Stimulated activated naive CD4-positive, alpha-beta T cell treated with Interleukin-2 at 50 U/mL for 16 hours (primary cell): ENCODE measurements at places on chromosomes 4 and X.

GRCh38 chr4:100979736-100980135 lies 367.6 kb downstream of the PPP3CA start:
- DNase-seq = no peak

GRCh38 chr4:27886120-27886519 lies 1025.5 kb downstream of the STIM2 start:
- DNase-seq = no peak

GRCh38 chr4:106421441-106422296 lies 53.1 kb upstream of the GIMD1 start:
- no peak for DNase-seq

- DNase-seq = no peak
Observed at GRCh38 chr4:175440786-175441185, 371.3 kb downstream of the GPM6A start.

DNA sequence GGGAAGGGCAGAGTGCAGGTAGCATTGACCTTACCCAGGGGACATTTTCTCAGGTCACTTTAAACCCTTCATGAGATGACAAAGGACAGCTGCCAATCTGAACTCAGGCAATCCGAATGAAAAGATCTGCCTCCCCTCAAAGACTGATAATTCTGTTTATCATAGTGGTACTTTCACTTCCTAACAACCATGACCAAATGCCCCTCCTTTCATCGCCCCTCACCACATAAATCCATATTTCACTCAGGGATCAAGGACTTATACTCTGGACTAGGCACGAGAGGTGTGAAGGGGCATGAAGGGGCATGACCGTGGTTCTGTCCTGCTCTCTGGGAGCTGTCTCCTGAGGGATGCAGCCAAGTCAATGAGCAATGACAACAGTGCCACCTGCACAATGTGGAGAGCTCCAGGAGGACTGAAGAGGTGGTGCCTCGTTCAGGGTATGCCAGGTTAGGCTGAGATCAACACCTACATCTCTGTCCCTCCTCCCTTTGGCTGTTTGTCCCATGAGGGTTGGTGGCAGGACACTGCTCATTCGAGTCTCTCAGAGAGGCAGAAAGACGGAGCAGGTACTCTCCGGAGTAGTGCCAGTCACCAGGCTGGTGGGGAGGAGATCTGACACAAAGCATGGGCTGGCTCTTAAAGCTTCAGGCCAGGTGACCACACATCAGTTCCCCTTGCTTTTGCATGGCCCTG lies 12.5 kb downstream of the HS3ST1 start:
- no peak for DNase-seq

GRCh38 chrX:118621081-118621759 lies 106.2 kb upstream of the IL13RA1 start:
- DNase-seq = no peak

- no peak for DNase-seq
Observed at GRCh38 chr4:110073053-110073845, 125.2 kb downstream of the ELOVL6 start.

- DNase-seq = no peak
Observed at GRCh38 chr4:36461344-36461743, 179.9 kb downstream of the DTHD1 start.

DNA sequence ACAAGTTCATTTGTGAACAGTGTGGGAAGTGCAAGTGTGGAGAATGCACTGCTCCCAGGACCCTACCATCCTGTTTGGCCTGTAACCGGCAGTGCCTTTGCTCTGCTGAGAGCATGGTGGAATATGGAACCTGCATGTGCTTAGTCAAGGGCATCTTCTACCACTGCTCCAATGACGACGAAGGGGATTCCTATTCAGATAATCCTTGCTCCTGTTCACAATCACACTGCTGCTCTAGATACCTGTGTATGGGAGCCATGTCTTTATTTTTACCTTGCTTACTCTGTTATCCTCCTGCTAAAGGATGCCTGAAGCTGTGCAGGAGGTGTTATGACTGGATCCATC lies 5.5 kb downstream of the SPRY1 start:
- no peak for DNase-seq

DNA sequence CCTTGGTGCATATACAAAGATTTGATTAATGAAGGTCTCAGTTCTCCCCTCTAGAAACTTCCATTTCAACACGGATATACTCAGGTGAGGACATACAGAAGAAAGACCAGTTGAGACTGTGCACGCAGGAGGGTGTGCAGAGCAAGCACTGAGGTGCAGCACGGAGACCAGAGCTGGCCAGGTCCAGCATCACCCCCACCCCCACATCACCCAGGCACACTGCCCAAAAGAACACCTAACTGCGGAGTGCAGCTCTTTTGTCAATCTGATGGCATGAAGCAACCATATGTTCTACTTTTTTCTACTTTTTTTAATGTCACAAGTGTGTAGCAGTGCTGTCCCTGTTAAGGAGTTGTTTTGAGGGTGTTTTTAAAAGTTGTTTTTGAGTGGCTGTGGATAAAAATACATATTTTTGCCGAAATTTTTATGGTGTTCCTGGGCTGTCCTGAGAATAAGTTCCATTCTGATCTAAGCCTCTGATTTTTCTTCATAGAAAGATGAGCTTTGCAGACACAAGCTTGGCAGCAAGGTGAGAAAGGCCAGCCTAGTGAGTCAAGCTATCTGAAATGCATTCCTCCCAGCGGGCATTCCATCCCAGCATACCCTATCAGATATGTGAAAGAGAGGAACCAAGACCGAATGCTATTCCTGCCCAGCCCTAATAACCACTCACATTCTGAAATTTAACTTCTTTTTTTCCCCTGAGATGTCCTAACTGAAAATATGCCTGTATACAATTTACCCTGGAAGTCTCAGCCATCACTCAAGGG lies 173.7 kb downstream of the PTTG2 start:
- no peak for DNase-seq

DNA sequence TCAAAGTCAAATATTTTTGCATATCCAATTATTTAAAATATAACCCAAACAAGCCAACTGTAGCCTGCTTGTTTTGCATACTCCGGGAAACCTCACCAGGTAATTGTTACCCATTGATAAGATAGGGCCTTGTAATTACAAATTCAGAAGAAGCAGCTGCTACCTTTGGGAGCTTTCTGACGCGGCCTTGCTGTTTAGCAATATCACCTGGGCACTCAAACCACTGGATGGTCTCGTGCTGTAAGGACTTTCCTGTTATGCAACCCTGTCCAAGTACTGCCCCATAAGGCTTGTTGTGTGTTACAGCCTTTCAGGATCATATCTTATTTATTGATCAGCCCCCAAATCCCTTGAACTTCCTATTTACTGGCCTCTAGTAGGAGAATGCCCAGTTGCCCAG lies 52.1 kb downstream of the HS3ST1 start:
- no peak for DNase-seq

GRCh38 chr4:182203872-182204411 lies 39.3 kb upstream of the TENM3 start:
- no peak for DNase-seq

GRCh38 chr4:130336585-130337217 lies 1240.7 kb downstream of the C4orf33 start:
- no peak for DNase-seq

DNA sequence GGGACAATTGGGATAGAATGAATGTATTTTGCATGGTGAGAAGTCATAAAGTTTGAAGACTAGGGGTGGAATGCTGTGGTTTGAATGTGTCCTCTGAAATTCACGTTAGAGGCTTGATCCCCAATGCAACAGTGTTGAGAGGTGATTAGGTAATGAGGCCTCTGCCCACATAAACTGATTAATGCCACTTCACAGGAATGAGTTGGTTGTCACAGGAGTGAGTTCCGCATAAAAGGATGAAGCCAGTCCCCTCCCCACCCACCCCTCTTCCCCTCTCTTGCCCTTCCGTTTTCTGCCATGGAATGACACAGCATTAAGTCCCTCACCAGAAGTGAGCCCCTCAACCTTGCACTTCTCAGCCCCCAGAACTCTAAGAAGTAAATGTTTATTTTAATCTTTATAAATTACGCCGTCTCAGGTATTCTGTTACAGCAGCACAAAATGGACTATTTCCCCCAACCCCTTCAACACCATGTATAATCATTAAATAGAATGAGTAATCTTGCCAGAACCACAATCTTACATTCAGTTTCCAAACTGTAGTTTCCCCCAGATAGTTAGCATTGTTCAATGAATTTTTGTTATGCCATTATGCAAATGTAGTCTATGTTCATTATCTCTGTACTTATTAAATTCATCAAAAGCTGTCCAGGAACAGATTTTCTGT lies 5.5 kb upstream of the MMAA start:
- DNase-seq = no peak

DNA sequence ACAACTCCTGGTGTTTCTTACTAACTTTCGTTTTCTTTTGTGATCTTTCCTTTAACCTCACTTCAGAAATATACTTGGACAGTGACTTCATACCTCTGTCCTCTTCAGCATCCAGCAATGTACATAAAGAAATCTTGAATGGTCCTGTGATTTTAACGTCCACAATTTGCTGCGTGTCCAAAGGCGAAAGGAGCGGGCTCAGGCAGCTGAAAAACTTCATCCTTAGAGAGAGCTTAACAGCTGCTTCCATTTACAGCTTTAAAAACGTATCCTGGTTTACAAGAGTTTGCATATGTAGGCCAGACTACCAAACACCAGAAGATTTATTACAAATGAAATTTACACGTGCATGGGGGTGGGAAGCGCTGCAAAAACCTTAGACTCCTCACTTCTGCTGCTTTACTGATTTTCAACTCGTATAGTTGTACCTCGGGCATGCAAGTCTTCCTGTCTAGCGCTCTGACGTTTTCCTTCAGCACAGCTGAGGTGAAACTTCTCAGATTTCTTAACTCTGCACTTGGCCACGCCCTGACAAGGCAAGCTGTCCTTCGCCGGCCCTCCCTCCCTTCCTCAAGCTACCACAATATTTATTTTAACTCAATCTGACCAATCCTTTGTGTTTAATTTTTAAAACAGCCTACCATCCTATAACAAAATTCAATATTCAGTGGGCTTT lies 406.4 kb downstream of the FAM47A start:
- DNase-seq = no peak

DNA sequence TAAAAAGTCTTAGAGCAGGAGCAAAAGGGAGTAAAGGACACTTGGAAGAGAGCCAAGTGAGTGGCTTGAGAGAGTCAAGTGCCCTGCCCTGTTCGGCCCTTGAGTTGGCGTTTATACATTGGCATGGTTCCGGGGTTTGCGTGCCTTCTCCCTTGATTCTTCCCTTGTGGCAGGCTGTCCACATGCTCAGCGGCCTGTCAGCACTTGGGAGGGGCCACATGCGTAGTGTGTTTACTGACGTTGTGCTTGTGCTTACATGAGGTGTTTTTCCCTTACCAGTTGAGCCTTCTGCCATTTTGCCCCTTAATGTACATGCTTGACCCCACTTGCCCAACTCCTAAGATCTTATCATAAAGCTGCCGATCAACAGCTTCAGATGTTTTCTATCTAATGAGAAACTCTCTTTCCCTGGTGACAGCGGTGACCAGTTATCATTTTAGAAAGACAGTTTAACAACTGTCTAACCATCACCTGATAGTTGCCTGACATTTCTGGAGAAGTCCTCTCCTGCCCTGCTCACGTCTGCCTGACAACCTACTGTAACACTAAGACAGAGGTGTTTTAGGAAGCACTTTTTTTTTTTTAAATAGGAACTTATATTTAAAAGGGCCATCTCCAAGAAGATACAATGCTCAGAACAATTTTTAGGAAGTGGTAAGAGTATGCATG lies 49.5 kb upstream of the GC start:
- DNase-seq = no peak

- no peak for DNase-seq
Observed at GRCh38 chrX:41512394-41512793, 65.3 kb downstream of the NYX start.

GRCh38 chrX:39759526-39760224 lies 338.1 kb downstream of the BCOR start:
- DNase-seq = no peak

GRCh38 chr4:89545315-89545714 lies 237.7 kb upstream of the GPRIN3 start:
- no peak for DNase-seq

- DNase-seq = no peak
Observed at GRCh38 chr4:61785761-61786160, 585.6 kb downstream of the ADGRL3 start.

- peak; percentile 23 for DNase-seq
Observed at GRCh38 chr4:921830-922331, 10.2 kb downstream of the GAK start.

- DNase-seq = no peak
Observed at GRCh38 chr4:83810428-83810827, 274.5 kb downstream of the GPAT3 start.

GRCh38 chr4:185567381-185568376 lies 32.4 kb upstream of the PDLIM3 start:
- no peak for DNase-seq

DNA sequence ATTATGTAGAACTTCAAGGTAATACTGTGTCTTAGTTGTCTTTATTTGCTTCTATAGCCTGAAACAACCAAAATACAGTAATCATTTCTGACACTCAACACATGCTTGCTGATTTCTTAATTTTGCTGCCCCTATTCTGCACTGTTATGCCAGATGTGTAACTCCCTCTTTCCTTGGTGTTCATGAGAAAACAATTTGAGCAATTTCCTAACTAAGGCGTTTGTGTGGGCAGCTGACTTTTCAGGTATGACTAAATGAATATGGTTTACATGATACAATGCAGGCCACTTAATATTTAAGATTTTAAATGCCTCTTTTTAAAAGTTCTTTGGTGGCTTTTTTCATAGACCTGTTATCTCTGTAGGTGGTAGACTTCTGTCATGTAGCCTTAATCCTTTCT lies 46.1 kb upstream of the CENPE start:
- DNase-seq = no peak

DNA sequence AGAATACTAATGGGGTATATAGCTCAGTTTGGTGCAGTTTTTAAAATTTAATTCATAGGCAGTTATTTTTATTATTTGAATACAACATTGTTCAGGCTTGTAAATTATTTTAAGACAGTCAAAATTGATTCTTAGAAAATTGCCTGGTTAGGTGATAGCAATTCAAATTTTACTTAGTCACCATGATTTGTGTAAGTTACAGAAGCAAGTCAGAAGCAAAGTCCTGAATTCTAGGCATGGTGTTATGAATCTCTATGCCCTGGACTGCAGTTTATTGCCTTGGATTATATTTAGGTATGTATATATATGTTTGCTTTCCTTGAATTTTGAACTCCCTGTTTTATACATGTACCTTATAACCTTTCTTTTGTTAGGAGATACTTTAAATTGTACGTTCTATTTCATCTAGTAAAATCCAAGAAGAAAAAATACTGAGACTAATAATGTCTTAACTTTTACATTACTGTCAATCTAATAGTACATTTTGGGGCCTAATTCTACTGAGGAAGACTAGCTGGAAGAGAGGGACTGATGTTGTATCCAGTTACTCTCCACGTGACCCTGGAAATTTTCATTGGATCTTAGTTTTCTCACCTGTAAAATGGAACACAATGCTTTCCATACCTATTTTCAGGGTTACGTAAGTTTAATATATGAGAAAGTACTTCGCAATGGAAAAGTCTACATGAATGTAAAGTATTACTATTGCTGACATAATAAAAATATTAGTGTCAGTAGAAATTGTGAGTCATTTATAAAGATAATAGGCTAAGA lies 25.1 kb downstream of the RAPGEF2 start:
- no peak for DNase-seq

DNA sequence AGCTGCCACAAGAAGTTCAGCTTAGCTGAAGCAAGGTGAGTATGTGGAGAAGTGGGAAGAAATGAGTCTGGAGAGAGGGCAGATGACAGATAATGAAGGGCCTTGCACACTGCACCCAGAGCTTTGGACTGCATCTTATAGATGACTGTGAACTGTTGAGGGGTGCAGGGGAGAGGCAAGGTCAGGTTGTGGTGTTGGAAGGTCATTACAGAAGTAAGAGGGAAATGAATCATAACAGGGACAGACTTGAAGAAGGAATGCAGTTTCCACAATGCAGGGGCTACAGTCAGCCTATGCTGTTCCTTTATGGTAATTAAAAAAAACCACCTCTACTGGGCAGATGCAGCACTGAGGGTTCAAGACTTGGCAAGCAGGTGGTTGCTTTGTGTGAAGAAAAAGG lies 4.8 kb upstream of the IGFBP7 start:
- no peak for DNase-seq
